Activated B cell treated with CpG ODN at 0.5 μM for 24 hours (primary cell): ENCODE measurements at places on chromosomes 13 and 19. TPM values are rescaled to one million over a fixed set of nuclear protein-coding genes. Genes with fewer than 3 reads are reported as not detected.

DNA sequence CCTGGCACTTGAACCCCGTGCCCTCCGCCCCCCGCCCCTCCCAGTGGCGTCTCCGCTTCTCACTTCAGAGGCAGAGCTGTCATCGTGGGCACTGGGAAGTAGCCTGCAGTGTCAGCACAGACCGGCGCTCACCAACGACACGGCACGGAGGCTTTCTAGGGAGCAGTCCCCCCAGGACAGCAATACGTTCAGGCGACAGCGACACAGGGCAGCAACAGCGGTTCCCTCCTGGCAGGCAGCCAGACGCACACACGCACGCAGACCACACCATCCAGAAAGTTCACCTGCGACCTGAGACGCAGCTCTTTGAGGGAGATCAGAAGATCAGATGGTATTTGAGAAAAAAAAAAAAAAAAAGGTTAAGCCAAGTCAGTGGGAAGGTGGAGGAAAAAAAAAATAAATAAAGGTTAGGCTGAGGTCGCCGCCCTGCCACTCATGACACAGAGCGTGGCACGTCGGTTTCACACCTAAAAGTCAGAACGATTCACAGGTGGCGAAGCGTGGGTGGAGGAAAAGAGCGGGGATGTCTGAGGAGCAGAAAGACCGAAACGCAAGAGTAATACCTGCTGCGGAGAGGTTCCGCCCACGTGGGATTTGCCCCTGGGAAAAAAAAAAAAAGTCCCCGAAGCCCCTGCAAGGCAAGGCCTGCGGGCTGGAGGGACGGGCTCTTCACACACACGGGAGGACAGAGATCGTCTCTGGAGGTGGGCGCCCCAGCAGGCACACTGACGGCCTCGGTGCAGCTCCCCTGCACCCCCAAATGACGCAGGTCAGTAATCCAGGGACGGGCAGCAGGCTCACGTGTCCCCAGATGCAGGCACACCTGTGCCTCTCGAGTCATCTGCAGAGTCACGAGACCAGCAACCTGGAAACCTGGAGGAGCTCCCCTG, 94.5 kb downstream of the GNG7 start:
- peaks cover 73% of the 10 kb centered on the region for H3K4me1 ChIP-seq
- no peaks in the 10 kb centered on the region for H3K27me3 ChIP-seq
- H3K27ac ChIP-seq, result peak overlapping the region; percentile 83
- peaks cover 12% of the 10 kb centered on the region for H3K36me3 ChIP-seq
- H3K4me3 ChIP-seq, result peak overlapping the region; percentile 79

- no peaks in the 10 kb centered on the region for H3K36me3 ChIP-seq
- no peak for DNase-seq
- no peaks in the 10 kb centered on the region for H3K27me3 ChIP-seq
- H3K4me1 ChIP-seq, result no peaks in the 10 kb centered on the region
- no peak overlapping the region for H3K27ac ChIP-seq
- no peak overlapping the region for H3K4me3 ChIP-seq
Observed at GRCh38 chr13:94829185-94829836, 117.0 kb upstream of the SOX21 start.

DNA sequence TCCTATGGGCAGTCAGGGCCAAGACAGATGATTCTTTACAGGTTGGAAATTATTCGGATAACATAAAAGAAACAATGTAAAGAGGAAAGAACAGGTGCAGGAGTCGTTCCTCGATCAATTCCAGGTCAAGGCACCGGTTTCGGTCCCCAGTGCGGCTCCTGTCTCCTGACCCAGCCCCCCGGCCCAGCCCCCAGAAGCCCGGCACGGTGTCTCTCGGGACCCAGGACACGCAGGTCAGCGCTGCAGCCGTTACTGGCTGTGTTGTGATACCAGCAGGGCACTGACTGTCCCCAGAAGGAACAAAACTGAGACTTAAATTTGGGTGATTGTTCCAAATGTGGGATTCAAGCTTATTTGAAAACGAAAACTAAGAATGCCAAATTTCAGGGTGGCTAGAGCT, 8.5 kb downstream of the RASA3 start:
- H3K4me3 ChIP-seq, result no peak overlapping the region
- no peaks in the 10 kb centered on the region for H3K27me3 ChIP-seq
- no peak for DNase-seq
- H3K4me1 ChIP-seq, result peaks cover 78% of the 10 kb centered on the region

DNA sequence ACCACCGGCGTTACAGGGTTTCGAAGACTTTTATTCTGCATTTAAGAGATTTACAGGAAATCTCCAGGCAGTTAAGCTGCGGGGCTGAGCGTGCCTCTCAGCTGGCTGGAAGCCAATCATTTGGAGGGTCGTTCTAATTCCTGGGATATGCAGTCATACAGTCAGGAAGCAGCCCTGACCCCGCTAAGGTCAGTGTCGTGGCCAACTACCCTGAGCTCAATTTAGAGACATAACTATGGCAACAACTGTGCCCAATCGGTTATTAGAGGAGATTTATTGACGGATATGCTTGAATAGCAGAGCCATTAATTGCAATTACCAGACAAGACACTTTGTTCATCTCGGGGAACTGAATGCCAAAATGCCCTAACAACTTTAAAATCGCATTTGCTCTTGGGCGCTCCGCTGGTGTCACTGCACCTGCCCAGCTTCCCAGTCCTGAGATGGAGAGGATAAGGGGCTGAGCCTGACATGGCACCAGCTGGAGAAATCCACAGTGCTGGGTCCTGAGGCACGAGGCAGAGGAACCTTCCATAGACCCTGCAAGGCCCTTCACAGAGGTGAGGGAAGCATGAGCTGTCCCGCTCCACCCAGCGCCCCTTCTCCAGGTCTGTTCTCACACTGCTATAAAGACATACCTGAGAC, 15.1 kb upstream of the ZNF507 start:
- H3K27ac ChIP-seq, result no peak overlapping the region

- no peaks in the 10 kb centered on the region for H3K4me1 ChIP-seq
- DNase-seq, result no peak
- no peaks in the 10 kb centered on the region for H3K27me3 ChIP-seq
- H3K27ac ChIP-seq, result no peak overlapping the region
Observed at GRCh38 chr13:35388441-35389355, 87.8 kb downstream of the MAB21L1 start.

- peaks cover 21% of the 10 kb centered on the region for H3K36me3 ChIP-seq
- H3K4me1 ChIP-seq, result peaks cover 60% of the 10 kb centered on the region
- H3K27ac ChIP-seq, result peak overlapping the region; percentile 84
- peaks cover 1% of the 10 kb centered on the region for H3K27me3 ChIP-seq
Observed at GRCh38 chr13:48235341-48236135, 2.5 kb downstream of the ITM2B start.

The PGLYRP1 gene
- not detected in 2 replicates for total RNA-seq

The ZNF865 gene
- 17.2 and 18.9 TPM in 2 replicates for total RNA-seq

DNA sequence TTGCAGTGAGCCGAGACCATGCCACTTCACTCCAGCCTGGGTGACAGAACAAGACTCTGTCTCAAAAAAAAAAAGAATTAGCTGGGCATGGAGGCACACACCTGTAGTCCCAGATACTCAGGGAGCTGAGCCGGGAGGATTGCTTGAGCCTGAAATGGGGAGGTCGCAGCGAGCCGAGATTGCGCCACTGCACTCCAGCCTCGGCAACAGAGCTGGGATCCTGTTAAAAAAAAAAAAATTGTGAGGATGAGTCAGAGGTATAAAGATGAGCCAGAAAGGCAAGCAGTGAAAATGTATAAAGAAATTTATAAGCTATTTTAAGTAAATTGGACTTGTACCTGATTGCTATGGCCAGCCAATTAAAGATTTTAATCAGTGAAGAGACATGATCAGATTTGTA, 21.1 kb downstream of the KBTBD6 start:
- no peak overlapping the region for H3K4me3 ChIP-seq
- DNase-seq, result no peak
- H3K27me3 ChIP-seq, result no peaks in the 10 kb centered on the region

The AMH gene
- total RNA-seq, result 2.8 and 4.8 TPM in 2 replicates

The NCAN gene
- not detected in 2 replicates for total RNA-seq

The IRGC gene
- total RNA-seq, result not detected in 2 replicates

GRCh38 chr13:46202966-46203365, 8.8 kb upstream of the LRRC63 start:
- no peak for DNase-seq
- no peaks in the 10 kb centered on the region for H3K36me3 ChIP-seq
- H3K27me3 ChIP-seq, result no peaks in the 10 kb centered on the region
- peaks cover 25% of the 10 kb centered on the region for H3K4me1 ChIP-seq

DNA sequence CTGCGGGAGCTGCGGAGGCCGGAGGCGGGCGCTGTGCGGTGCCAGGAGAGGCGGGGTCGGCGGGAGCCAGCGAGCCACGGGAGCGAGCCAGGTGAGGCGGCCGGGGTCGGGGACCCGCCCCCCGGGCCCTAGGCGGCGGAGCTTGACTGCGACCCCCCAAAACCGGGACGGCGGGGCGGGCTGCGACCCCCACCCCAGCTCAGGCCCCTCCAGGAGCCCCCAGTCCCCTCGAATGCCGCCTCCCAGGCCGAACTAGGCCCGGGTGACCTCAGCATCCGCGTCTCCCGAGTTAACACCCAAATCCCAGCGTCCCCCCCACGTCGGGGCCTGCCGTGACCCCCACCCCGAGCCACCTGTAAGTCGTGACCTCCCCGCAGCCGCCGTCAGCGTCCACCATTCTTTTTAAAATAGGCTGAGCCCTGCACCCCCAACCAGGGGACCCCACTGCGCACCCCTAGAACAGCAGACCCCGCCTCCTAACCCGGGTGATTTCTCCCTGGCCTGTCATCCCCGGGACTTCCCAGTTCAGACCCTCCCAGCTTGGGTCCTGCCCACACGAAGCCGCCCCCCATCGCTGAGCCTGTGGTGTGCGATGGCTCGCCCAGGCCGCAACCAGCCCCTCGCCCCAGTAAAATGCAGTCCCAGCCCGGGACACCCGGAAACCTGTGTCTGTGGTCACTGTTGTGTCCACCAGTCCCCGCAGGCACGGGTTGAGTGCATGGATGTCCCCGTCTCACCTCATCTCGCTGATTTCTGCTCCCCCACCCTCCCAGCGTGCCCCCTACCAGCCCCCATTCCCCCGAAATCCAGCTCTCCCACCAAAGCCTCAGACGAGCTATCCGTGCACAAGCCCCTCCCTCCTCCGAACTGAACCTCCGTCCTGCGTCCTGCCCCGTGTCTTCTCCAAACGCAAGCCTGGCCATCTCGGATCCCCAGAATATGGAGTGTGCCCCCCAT, 551 bp downstream of the FZR1 start:
- no peaks in the 10 kb centered on the region for H3K27me3 ChIP-seq
- DNase-seq, result peak; percentile 28
- H3K4me3 ChIP-seq, result peak overlapping the region; percentile 91

DNA sequence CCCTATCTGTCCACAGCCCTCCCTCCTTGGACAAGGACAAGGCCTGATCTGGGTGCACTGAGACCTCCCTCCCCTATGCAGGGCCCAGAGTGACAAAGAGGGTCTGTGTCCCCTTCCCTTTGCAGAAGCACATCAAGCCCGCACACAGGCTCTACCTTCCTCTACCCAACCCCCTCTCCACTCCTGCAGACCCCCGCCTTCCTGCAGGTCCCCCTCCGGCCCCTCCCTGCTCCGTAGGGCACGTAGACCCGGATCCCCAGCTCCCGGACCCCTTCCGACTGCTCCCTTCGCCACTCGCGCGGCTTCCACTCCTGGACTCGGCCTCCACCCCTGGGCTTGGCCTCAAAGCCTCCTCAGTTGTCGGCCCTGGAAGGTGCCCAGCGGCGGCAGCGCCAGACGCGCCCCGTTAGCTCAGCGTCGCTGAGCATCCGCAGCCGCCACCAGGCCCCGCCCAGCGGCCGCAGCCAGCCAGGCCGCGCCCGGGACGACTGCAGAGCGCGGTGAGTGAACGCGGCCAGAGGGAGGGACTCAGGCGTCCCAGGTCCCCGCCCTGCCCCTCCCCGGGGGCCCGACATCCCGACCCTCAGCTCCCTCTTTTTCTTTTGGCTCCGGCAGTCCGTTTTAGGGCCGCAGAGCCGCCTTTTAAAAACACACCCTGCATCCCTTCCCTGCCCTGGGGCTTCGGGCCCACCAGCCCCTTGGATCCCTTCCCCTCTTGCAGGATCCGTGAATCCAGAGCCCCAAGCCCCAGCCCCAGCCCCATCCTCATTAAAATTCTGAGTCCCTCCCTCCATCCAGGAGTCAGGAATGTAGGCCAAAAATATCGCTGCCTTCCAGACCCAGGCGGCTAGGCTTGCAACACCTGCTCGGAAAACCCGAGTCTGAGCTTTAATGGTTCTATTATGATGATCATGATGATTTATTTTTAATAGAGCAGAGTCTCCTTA, 1.5 kb upstream of the MYADM start:
- peak overlapping the region; percentile 91 for H3K4me3 ChIP-seq
- peak; percentile 67 for DNase-seq
- peaks cover 2% of the 10 kb centered on the region for H3K36me3 ChIP-seq
- H3K27ac ChIP-seq, result peak overlapping the region; percentile 93

GRCh38 chr13:74066937-74067336, 67.3 kb downstream of the KLF12 start:
- H3K27me3 ChIP-seq, result no peaks in the 10 kb centered on the region
- DNase-seq, result no peak
- peaks cover 1% of the 10 kb centered on the region for H3K36me3 ChIP-seq
- H3K27ac ChIP-seq, result peak overlapping the region; percentile 37

GRCh38 chr13:63041640-63042414, 1626.2 kb upstream of the PCDH20 start:
- no peaks in the 10 kb centered on the region for H3K27me3 ChIP-seq
- no peak for DNase-seq
- no peaks in the 10 kb centered on the region for H3K36me3 ChIP-seq
- H3K27ac ChIP-seq, result no peak overlapping the region
- H3K4me3 ChIP-seq, result no peak overlapping the region
- H3K4me1 ChIP-seq, result no peaks in the 10 kb centered on the region

The TYROBP gene
- total RNA-seq, result 0.83 TPM in 1 of 2 replicates, not detected in the other

DNA sequence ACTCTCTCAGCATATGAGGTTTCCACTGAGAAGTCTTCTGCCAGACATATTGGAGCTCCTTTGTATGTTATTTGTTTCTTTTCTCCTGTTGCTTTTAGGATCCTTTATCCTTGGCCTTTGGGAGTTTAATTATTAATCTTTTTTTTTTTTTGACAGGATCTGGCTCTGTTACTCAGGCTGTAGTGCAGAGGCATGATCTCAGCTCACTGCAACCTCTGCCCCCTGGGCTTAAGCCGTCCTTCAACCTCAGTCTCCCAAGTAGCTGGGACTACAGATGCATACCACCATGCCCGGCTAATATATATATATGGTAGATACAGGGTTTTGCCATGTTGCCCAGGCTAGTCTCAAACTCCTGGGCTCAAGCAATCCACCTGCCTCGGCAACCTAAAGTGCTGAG, 6.6 kb upstream of the CYP4F3 start:
- H3K36me3 ChIP-seq, result no peaks in the 10 kb centered on the region
- H3K27me3 ChIP-seq, result peaks cover 19% of the 10 kb centered on the region
- H3K4me1 ChIP-seq, result peaks cover 11% of the 10 kb centered on the region
- H3K27ac ChIP-seq, result no peak overlapping the region

The TUBA3C gene
- total RNA-seq, result not detected in 2 replicates

- H3K4me3 ChIP-seq, result no peak overlapping the region
- H3K27ac ChIP-seq, result no peak overlapping the region
Observed at GRCh38 chr19:29946645-29947044, 4.6 kb downstream of the URI1 start.

DNA sequence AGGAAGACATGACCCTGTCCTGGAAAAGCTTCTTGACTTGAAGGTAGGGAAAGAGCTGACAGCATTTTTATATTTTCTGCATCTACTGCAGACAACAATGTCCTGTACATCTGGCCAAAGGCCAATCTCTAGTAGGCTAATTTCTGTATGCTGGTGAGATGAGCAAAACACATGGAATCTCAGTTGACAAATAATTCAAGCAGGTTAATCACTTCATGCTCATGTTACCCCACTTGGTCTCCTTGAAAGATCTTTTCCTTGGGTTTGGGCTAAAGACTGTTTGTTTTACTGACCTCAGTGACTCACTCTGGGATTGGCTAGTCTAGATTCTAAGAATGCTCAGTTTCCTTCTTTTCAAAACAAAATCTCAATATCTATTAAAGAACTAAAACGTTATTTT, 298.8 kb downstream of the LMO7 start:
- no peaks in the 10 kb centered on the region for H3K27me3 ChIP-seq
- H3K4me1 ChIP-seq, result no peaks in the 10 kb centered on the region
- H3K27ac ChIP-seq, result no peak overlapping the region
